ENCODE measurements at places on chromosomes 5 and 9. TPM values are rescaled to one million over a fixed set of nuclear protein-coding genes. Genes with fewer than 3 reads are reported as not detected.
A peak's percentile ranks its signal among the peaks of the same experiment; 100 is the strongest.

Gene IL4
- not detected for polyA plus RNA-seq

GRCh38 chr5:76608833-76609232 is 14.4 kb downstream of the F2RL2 start:
- peak overlapping the region; percentile 77 for H3K27ac ChIP-seq
- no peaks in the 10 kb centered on the region for H3K4me1 ChIP-seq
- DNase-seq = peak; percentile 34

DNA sequence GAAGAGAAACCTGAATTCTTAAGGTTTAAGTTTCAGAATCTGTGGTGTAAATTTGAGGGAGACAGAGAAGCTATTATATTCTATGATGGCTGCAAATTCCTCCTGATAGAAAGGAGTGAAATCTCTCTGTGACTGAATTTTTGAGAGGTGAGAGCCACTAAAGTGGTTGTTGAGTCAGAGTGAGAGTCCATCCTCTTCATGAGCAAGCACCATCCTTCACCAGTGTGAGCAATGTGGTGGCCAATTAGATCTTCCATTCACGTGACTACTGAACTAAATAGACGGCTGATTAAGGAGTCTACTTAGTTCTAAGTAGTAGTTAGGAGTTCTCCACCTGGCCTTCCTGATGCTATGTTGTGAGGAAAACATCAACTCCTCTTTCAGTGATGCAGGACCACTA is 147.8 kb upstream of the CCNH start:
- no peak for DNase-seq
- no peak overlapping the region for H3K4me3 ChIP-seq
- H3K4me1 ChIP-seq = no peaks in the 10 kb centered on the region
- H3K36me3 ChIP-seq = no peaks in the 10 kb centered on the region
- H3K27ac ChIP-seq = no peak overlapping the region

Gene RPL12
- polyA plus RNA-seq = 4,444 TPM

- peaks cover 27% of the 10 kb centered on the region for H3K4me1 ChIP-seq
- peak; percentile 91 for DNase-seq
- H3K36me3 ChIP-seq = no peaks in the 10 kb centered on the region
- H3K27me3 ChIP-seq = no peaks in the 10 kb centered on the region
- peak within 1 kb of the TSS; percentile 61 for H3K27ac ChIP-seq
- peak within 1 kb of the TSS; percentile 79 for H3K4me3 ChIP-seq
Measured at GRCh38 chr9:214648-215493, at the start of gene DOCK8. Gene DOCK8 (plus strand): TSS chr9:214865. CDS start chr9:214977, 112 bp downstream.

Gene IL31RA
- not detected for polyA plus RNA-seq

GRCh38 chr5:10567781-10568321 is 4.0 kb downstream of the ANKRD33B start:
- DNase-seq = no peak
- no peak overlapping the region for H3K4me3 ChIP-seq
- H3K36me3 ChIP-seq = no peaks in the 10 kb centered on the region

DNA sequence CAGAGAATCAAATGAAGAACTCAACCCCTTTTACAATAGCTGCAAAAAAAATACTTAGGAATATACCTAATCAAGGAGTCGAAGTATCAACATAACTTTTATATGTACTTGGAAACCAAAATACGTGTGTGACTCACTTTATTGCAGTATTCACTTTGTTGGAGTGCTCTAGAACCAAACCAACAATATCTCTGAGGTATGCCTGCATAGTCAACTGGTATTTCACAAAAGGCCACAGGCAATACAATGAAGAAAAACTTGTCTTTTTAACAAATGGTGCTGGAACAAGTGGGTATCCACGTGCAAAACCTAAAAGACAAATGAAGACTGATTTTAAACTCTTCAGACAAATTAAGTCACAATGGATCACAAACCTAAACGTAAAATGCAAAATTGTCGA is 385.7 kb downstream of the TLE1 start:
- DNase-seq = no peak
- no peaks in the 10 kb centered on the region for H3K36me3 ChIP-seq
- no peak overlapping the region for H3K4me3 ChIP-seq
- no peak overlapping the region for H3K27ac ChIP-seq
- no peaks in the 10 kb centered on the region for H3K4me1 ChIP-seq

GRCh38 chr5:68227532-68228160 is 12.1 kb downstream of the PIK3R1 start:
- H3K36me3 ChIP-seq = peaks cover 43% of the 10 kb centered on the region
- no peaks in the 10 kb centered on the region for H3K27me3 ChIP-seq
- H3K4me3 ChIP-seq = no peak overlapping the region
- H3K27ac ChIP-seq = no peak overlapping the region

DNA sequence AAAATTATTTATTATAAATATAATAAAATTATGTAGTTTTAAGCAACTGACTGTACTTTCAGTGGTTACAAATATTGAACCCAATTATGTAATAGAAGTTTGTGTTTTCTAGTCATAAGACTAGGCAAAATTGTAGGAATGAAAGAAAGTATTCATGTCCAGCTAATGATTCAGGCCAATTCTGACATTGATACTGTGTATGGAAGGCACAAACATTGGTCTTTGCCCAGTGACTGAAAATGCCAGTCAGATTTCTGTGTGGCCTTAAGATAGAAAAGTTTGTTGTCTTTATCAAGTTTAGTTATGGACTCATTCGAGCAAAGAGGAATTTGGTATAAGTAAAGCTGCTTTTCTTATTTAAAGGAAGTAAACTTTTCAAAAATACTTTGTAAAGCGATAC is 60.3 kb downstream of the SLC12A2 start:
- no peaks in the 10 kb centered on the region for H3K4me1 ChIP-seq
- H3K4me3 ChIP-seq = no peak overlapping the region
- H3K27me3 ChIP-seq = no peaks in the 10 kb centered on the region

DNA sequence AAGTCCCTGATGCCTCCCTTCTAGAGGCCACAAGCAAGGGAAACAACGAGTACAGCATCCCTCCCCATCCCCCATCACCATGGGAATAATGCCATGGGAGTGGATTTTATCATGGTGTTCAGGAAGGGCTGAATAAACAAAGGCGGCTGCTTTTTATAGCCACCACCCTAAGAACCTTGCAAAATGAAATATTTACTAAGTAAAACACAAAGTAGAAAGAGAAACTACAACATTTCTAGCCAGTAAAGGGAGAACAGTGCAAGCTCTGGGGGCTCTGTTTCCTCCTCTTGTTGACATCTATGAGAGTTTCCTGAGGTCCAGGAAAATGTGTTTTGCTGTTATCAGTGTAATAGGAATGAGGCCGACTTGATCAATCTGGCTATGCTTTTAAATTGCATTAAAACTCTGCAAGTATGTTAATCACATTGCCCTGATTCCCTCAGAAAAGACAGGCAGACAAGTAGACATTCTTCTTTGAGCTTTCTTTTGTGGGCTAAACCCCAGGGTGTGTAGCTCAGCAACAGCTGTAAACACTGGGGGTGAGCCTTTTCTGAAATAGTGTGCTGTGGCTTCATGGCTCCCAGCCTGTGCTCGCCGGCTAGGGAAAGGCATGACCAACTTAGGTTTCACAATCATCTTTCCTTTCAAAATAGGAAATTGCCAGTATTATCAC is 31.1 kb downstream of the SV2C start:
- H3K4me3 ChIP-seq = no peak overlapping the region
- no peaks in the 10 kb centered on the region for H3K4me1 ChIP-seq
- no peaks in the 10 kb centered on the region for H3K36me3 ChIP-seq
- no peaks in the 10 kb centered on the region for H3K27me3 ChIP-seq
- DNase-seq = no peak

Gene ANKRD20A1
- not detected for polyA plus RNA-seq

Gene GFI1B
- polyA plus RNA-seq = 0.63 TPM

DNA sequence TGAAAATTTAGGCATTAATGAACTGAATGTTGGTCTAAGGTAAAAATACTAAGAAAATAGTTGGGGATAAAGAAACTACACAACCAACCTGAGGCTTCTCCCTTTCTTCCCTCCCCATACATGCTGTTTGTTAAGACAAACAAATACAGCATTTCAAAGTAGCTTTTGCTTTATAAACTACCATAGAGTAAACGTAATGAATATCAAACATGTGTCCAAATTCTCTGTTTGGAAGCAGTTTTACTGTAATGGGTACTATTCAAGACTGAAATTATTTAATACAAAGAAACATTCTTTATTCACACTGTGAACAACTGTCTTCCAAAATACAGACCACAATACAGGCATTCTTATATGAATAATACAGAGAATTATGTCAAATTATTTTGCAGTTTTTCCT is 52.0 kb downstream of the SLC44A1 start:
- no peak for DNase-seq
- no peak overlapping the region for H3K4me3 ChIP-seq
- H3K27me3 ChIP-seq = no peaks in the 10 kb centered on the region

GRCh38 chr9:93128715-93129224 is 5.3 kb downstream of the NINJ1 start:
- no peak overlapping the region for H3K27ac ChIP-seq
- H3K4me3 ChIP-seq = no peak overlapping the region
- DNase-seq = no peak
- no peaks in the 10 kb centered on the region for H3K36me3 ChIP-seq
- peaks cover 24% of the 10 kb centered on the region for H3K4me1 ChIP-seq
- no peaks in the 10 kb centered on the region for H3K27me3 ChIP-seq

- no peak for DNase-seq
- H3K4me3 ChIP-seq = peak overlapping the region; percentile 71
Measured at GRCh38 chr5:181203777-181204112, 1.3 kb downstream of the TRIM7 start.

DNA sequence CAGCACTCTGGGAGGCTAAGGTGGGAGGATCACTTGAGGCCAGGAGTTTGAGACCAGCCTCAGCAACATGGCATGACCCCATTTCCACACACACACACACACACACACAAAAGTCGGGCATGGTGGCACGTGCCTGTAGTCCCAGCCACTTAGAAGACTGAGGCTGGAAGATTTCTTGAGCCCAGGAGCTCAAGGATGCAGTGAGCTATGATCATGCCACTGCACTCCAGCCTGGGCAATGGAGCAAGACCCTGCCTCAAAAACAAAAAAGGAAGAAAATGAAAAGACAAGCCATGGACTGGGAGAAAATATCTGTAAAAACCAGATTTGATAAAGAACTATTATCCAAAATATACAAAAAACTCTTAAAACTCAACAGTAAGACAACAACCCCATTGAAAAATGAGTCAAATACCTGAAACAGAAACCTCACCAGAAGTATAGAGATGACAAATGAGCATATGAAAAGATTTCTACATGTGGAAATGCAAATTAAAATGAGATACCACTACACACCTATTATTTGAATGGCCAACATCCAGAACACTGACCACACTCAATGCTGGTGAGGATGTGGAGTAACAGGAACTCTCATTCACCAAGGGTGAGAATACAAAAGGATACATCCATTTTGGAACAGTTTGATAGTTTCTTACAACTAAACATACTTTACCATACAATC is 24.7 kb downstream of the DNAJA1 start:
- H3K4me3 ChIP-seq = no peak overlapping the region
- no peaks in the 10 kb centered on the region for H3K27me3 ChIP-seq
- peaks cover 15% of the 10 kb centered on the region for H3K36me3 ChIP-seq
- peaks cover 4% of the 10 kb centered on the region for H3K4me1 ChIP-seq

DNA sequence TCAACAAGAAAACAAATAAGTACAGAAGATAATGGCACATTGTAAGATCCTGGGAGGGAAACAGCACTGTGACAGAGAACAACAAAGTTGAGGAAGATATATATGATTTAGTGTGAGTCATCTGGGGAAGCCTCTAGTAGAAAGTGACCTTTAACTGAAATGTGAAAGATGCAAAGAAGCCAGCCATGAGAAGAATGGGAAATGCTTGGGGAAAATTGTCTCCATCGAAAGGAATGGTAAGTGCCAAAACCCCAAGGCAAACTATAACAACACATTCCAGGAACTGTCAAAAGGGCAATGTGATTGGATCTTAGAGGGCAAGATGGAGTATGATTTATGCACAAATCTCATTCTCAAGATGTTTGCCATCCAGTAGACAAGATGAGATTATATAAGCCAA is 537.8 kb upstream of the BRINP1 start:
- DNase-seq = no peak
- H3K4me1 ChIP-seq = no peaks in the 10 kb centered on the region
- H3K4me3 ChIP-seq = no peak overlapping the region
- H3K27ac ChIP-seq = no peak overlapping the region
- no peaks in the 10 kb centered on the region for H3K27me3 ChIP-seq
- no peaks in the 10 kb centered on the region for H3K36me3 ChIP-seq
